ENCODE measurements at places on chromosomes 2 and 18. TPM values are rescaled to one million over a fixed set of nuclear protein-coding genes. Genes with fewer than 3 reads are reported as not detected.

GRCh38 chr18:22211657-22212056, 42.3 kb downstream of the GATA6 start:
- DNase-seq = no peak

DNA sequence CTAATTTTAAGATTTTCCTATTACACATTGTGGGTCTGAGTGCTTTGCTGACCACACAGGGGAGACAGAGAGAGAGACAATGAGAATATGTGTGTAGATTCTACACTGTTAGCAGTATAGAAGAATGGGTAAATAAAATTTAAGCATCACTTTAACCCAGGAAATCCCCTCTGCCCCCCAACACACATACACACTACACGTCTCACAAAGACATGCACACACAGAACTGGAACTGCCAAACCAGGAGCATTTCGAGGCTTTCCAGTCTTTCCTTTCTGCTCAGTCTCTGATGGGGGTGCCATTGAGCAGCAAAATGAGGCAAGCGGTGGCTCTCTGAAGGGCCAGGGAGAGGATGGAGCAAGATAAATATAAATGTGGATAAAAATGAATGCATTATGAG, 2.5 kb downstream of the MERTK start:
- peak; percentile 72 for DNase-seq

GRCh38 chr2:47534179-47534919, 131.4 kb downstream of the MSH2 start:
- DNase-seq = peak; percentile 77

- DNase-seq = no peak
Observed at GRCh38 chr2:46879511-46879910, 36.1 kb downstream of the MCFD2 start.

GRCh38 chr2:160372585-160372984, 121.0 kb downstream of the RBMS1 start:
- DNase-seq = no peak

- DNase-seq = no peak
Observed at GRCh38 chr2:236915186-236915585, 170.5 kb upstream of the COPS8 start.

DNA sequence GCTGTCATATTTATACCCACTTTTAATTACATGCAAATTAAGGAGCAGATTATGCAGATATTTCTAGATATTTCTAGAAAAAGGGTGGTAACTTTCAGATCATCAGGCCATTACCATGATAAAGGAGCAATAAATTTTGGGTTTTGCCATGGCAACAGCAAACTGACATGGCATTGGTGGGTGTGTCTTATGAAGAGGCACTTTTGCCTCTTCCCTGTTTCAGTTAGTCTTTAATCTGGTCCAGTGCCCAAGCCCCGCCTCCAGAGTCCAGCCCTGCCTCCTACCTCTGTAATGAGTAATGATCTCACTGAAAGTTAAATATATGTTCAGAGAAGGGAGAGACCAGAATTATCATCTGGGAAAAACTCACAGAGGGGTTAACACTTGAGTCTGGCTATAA, 124.8 kb downstream of the SCG2 start:
- no peak for DNase-seq

- DNase-seq = no peak
Observed at GRCh38 chr18:21538230-21538629, 62.3 kb downstream of the ESCO1 start.

DNA sequence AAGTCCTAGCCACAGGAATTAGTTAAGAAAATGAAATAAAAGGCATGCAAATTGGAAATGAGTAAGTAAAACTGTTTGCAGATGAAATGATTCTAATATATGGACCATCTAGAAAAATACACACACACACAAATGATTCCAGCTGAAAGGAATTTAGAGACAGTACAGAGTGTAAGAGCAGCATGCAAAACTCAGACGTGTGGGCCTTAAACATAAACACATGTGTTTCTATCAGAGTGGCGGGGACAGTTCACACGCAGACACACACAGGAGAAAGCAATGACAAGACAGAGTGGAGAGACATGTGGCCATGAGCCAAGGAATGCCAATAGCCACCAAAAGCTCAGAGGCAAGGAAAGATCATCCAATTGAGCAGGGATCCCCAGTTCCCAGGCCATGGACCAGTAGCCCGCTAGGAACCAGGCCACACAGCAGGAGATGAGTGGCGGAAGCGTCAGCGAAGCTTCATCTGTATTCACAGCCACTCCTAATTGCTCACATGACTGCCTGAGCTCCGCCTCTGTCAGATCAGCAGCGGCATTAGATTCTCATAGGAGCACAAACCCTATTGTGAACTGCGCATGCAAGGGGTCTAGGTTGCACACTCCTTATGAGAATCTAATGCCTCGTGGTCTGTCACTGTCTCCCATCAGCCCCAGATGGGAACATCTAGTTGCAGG, 155.4 kb downstream of the ARL4C start:
- DNase-seq = no peak

- no peak for DNase-seq
Observed at GRCh38 chr2:215403441-215404347, 32.2 kb downstream of the FN1 start.

GRCh38 chr2:69781321-69782248, 39.7 kb downstream of the ANXA4 start:
- DNase-seq = peak; percentile 51

DNA sequence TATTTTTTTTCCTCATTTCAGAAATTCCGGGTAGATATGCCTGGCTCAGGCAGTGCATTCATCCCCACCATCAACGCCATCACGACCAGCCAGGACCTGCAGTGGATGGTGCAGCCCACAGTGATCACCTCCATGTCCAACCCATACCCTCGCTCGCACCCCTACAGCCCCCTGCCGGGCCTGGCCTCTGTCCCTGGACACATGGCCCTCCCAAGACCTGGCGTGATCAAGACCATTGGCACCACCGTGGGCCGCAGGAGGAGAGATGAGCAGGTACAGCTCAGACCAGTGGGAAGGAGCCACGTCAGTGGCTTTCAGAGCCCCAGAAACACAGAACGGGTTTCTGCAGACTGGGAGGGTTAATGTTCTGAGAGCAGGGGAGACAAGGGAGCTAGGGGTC, 11.4 kb downstream of the FOSL2 start:
- no peak for DNase-seq

GRCh38 chr2:9263428-9263827, 56.8 kb downstream of the ASAP2 start:
- no peak for DNase-seq

DNA sequence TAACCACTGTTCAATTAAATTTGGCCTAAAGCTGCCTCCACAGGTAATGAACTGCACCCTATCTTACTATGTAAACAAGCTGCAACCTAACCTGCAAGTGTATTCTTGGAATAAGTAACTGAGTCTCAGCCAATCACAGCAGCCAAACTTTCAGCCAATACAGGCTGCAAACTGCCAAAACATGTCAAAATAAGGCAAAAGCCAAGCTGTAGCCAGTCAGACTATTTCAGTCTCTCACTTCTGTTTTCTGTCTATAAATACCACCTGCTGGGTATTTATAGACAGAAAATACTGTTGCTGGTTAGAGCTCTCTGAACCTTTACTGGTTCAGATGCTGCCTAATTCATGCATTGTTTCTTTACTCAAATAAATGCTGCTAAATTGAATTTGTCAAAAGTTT, 14.3 kb downstream of the C2orf76 start:
- no peak for DNase-seq

GRCh38 chr2:180705122-180705521, 275.3 kb upstream of the UBE2E3 start:
- no peak for DNase-seq

DNA sequence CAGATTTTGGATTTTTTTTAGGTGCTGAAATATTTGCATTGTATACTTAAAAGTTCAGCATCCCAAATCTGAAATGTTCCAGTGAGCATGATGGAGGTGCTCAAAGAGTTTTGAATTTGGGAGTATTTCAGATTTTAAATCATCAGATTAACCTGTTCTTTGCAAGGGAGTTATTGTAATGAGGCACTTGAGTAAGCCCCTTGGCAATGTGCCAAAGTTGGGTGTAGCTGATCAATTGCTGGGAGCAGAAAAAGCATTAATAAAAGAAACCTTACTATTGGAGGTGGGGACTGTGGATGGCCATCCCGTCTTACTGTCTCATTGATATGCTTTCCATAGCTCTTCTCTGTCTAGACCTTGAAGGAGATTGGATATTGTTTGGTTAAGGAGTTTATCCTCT, 28.3 kb downstream of the MALT1 start:
- peak; percentile 13 for DNase-seq

- DNase-seq = no peak
Observed at GRCh38 chr18:72460210-72460680, 83.9 kb downstream of the CBLN2 start.

- DNase-seq = peak; percentile 18
Observed at GRCh38 chr2:81283081-81283480, 978.5 kb upstream of the LRRTM1 start.

GRCh38 chr2:169808221-169808620, 9.6 kb downstream of the SSB start:
- no peak for DNase-seq

DNA sequence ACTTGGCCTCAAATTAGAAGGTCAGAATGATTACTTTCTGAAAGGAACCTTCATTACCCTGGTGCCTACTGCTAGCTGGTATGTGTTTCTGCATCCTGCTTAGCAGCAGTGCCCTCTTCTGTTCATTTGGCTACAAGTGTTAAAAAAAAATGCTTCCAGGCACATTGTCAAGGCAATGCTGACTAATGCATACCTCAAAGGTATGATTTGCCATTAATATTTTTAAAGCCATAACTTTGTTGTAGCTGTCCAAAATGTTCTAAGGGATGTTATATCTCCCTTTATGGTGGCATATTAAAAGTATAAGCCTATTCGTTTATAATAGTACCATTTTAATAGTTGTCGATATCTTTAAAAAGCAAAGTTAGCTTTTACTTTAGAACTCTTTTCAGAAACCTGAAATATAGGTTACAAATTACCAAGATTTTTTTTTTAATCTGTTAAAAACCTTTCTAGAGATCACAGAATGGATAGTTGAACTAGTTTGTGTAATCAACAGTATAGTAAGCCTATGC, 52.0 kb upstream of the FAM171B start:
- peak; percentile 74 for DNase-seq

- no peak for DNase-seq
Observed at GRCh38 chr2:168536925-168537466, 80.9 kb downstream of the CERS6 start.

DNA sequence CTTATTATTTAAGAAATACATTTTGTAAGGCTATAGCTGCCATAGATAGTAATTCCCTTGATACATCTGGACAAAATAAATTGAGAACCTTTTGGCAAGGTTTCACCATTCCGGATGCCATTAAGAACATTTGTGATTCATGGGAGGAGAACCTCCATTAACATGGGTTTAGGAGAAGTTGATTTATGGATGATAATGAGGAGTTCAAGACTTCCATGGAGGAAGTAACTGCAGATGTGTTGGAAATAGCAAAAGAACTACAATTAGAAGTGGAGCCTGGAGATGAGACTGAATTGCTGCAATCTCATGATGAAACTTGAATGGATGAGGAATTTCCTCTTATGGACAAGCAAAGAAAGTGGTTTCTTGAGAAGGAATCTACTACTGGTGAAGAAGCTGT, 17.3 kb downstream of the PHLPP1 start:
- DNase-seq = no peak

DNA sequence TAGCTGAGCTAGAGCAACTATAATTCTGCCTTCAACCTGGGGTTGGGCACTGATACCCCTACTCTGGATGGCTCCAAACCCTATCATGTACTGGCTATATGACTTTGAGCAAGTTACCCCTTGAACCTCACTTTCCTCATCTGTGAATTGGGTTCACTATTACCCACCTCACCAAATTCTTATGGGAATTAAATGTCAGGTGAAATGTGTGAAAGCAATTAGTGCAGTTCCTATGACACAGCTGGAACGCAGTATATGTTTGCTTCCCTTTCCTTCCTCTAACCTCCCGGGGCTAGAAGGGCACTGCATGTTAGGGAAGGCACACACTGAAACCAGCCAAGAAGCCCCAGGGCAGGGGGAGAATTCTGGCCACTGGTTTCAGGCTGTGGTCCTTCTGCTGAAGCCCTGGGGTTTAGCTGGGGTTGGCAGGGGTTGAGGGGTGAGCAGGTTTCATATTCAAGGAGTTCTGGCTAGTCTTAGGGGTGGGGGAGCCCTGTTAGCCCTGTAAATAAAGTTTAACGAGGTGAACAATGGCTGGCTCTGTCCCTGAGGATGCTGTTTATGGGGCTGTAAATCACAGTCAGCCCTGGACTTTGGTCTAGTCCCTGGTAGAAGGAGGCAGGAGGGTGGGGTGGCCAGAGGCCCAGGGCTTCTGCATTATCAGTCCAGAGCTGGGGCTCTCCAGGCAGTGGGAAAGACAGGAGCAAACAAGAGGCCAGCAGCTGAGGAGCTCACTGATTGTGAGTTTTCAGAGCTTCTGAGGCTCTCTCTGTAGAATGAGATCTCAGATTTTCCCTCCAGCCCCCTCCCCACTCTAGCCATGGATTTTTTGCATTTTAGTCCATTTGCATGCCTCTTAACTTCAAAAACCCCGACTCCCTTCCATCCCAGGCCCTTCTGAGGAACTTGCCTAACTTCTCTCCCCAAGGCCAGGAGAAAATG, 8.0 kb downstream of the PKDCC start:
- DNase-seq = peak; percentile 89

GRCh38 chr18:9132628-9133027, 4.0 kb upstream of the ANKRD12 start:
- DNase-seq = no peak

- no peak for DNase-seq
Observed at GRCh38 chr18:48804856-48805610, 145.7 kb downstream of the SMAD7 start.

GRCh38 chr2:15846626-15847025, 93.7 kb upstream of the MYCN start:
- DNase-seq = no peak

- no peak for DNase-seq
Observed at GRCh38 chr18:44986933-44987332, 306.2 kb downstream of the SETBP1 start.

DNA sequence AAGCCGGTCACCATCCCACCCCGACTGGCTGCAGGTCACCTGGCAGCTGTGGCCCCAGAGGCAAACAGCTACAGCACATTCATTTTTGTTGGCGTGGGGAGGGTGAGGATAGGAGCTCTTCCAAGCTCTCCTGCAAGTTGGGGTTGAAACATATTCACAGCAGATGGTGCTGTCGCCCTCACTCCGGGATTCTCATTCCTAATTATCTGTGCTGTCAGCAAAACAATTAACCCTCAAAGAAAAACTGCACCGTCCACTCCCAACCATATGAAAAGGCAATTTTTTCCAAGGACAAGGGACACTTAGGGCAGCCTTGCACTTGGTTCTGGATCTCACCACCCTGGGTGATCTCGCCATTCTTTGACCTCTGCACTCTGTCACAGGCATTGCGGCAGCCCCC, 68.6 kb downstream of the ZBTB7C start:
- no peak for DNase-seq

DLX1 gene
- total RNA-seq = not detected

TOGARAM2 gene
- 0.47 TPM for total RNA-seq

GTF2A1L gene
- total RNA-seq = 4.1 TPM

RAB1A gene
- total RNA-seq = 200 TPM

AQP12B gene
- 0.04 TPM for total RNA-seq

SLC30A3 gene
- total RNA-seq = not detected

DUSP19 gene
- total RNA-seq = 3.3 TPM

GNAL gene
- 7.1 TPM for total RNA-seq

FAHD2B gene
- total RNA-seq = 15.2 TPM

NDC80 gene
- 5.6 TPM for total RNA-seq

IAH1 gene
- 44.2 TPM for total RNA-seq

All from hepatocyte (in vitro differentiated cells).